ENCODE measurements at places on chromosomes 12 and 14.

GRCh38 chr12:125310461-125310860 is 245.2 kb downstream of the AACS start:
- DNase-seq: no peak

DNA sequence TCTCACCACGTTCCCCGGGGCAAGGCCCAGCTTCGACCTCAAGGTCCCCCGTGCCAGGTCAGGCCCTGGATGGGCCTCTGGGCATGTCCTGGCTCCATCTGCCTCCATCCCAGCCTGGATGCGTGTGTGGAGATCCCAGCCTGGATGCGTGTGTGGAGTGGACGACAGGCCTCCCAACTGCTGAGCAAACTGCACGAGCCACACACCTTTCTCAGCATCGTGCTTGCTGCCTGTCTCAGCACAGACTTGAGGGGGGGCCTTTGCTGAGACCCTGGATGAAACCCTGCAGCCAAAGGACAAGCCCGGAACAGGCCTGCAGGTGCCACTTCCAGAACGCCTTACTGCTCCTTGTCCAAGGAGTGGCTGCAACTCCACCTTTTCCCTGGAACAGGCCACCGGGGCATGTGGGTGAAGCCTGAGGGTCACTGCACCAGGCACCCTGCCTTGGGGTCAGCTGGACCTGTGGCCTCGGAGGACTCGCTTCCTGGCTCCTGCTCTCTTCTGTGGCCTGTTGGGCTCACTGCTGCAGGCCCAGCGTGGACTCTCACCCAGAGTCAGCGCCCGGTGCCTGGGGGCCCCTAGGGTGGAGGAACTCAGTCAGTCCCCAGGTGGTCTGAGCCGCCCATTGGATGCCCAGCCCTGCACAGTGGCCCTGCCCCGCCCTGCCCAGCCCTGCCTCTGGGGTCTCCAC is 176.0 kb downstream of the KIF26A start:
- DNase-seq: no peak

GRCh38 chr12:14771651-14772137 is 31.6 kb downstream of the WBP11 start:
- DNase-seq: peak; percentile 31

GRCh38 chr12:108371801-108372344 is 32.8 kb upstream of the CMKLR1 start:
- DNase-seq: no peak

DNA sequence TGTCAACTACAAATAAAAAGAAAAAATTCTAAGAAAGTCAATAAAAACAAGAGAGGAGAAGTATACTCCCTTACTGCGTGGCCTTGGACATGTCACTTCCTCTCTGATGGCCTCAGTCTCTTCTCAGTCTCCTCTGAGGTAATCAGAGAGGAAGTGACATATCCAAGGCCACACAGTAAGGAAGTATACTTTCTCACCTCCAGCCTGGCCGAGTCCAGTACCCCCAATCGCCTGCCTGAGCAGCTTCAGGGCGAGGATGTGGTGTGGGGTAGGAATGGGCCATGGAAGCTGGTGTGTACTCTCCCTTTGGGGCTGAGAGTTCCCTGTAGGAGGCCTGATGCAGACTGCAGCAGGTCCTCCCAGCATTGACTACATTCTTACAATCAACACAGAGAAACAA is 15.8 kb downstream of the VDR start:
- DNase-seq: no peak

DNA sequence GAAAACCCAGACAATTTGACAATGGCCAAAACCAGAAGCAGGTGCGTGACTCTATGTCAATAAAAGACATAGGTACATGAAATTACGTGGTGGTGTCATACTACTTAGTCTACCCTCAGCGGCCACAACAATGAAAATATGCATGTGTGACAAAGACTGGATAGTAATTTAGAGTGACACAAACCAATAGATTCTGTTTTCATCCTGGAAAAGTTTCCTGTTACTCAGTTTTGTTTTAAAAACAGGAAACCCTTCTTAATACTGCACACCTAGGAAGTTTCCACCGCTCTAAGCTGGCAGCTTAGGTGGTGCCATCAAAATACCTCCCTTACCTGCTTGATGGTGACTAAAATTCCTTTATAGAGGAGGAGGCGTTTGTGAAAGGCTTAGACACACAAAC is 15.1 kb downstream of the POU6F1 start:
- no peak for DNase-seq

- DNase-seq: no peak
These were observed 1.2 kb upstream of the CLEC7A start for GRCh38 chr12:10131111-10131690.

DNA sequence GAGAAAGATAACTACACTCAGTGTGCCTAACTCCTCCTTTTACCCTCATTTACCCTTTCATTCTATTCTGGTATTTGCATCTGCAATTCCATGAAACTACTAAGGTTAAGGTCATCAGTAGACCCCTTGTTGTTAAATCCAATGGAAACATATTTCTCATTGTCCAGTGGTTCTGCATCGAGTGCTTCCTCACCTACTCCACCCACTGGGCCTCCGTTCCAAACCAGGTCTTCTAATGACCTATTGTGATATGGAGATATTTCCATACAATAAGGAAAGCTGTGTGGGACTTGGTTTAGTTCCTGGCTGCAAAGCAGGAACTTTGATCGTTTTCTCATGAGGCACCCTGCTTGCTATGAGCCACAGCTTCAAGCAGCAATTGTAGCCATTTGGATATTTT is 99.5 kb upstream of the FSCB start:
- no peak for DNase-seq

DNA sequence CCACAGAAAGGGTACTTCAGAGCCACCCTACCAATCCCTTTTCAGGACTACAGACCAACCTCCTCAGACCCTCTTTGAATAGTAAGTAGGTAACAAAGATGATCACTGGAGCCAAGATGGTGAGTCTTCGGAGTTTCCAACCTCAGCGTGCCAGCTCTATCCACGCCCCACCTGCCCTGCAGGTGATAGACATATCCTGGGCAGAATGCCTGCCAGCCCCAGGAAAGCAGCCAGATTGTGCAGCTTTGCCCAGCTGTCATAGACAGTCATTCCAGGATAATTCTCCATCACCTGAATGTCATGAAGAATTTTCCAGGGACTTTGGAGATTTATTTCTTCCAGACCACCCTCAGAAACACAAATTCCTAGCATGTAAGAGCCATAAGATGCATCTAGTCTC is 434.4 kb downstream of the RGS6 start:
- DNase-seq: no peak

DNA sequence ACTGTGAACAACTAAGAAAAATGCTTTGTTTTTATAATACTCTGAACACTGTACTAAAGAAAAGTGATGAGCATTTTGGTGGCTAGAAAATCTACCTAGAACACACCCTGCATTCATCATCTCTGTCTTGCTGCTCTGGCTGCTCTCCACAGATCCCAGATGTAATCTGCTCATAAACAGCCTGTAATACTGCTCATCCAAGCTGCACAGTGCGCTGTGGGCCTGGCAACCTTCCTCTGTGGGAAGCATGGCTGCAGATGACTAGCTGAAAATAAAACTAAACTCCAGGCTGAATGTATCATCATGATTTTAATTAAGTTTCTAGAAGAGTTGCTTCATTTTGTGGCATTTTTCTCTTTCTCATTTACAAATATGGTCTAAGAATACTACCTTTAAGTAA is 200.7 kb downstream of the SLC2A13 start:
- no peak for DNase-seq

DNA sequence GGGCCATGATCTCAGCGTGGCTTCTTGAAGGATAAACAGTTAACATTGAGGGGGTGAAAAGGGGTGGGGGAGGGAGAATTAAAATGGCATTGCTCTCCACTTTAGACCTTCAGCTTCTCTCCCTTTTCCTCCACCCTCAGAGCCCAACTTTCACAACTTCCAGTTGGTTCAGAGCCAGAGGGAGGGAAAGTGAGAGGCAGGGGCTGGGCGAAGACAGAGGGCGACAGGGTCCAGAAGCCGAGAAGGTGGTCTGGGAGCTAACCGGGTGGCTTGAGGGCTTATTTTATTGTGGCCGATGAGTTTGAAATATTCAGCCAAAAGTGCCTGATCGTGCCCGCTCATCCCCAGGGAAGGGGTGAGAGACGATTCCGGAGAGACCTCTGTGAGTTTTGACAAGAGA is 4.1 kb downstream of the BMP4 start:
- DNase-seq: no peak

- DNase-seq: no peak
These were observed 23.4 kb upstream of the SLC35F4 start for GRCh38 chr14:57889245-57889644.

GRCh38 chr14:22255017-22255950 is 333.7 kb downstream of the DAD1 start:
- no peak for DNase-seq

- no peak for DNase-seq
These were observed 74.8 kb upstream of the CLMN start for GRCh38 chr14:95394297-95395097.

GRCh38 chr12:56461235-56462159 is 6.9 kb upstream of the SPRYD4 start:
- no peak for DNase-seq

DNA sequence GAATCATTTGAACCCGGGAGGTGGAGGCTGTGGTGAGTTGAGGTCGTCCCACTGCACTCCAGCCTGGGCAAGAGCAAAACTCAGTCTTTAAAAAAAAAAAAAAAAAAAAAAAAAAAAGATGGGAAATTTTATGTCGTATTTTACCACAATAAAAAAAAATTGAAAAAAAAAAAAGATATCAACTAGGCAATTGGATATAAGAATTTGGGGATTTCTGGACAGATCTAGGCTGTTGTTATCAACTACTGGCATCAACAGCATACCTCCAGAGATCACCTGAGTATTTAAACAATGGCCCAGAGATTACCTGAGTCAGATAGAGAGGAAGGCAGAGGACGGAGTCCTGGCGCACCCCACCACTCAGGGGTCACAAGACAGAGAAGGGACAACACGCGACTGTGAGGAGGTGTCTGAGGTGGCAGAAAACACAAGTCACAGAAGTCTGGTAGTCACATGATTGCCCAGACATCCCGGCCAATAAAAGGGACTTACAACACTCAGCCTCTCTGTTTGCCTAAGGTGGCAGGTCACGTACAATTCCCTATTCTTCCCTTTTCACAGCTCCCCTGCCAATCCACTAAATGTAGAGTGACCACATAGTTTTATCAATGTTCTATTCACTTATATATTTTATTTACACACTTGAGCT is 1.8 kb downstream of the SPRING1 start:
- no peak for DNase-seq

- peak; percentile 76 for DNase-seq
These were observed 2.9 kb downstream of the ARHGDIB start for GRCh38 chr12:14958361-14959125.

- no peak for DNase-seq
These were observed 67.7 kb upstream of the CPM start for GRCh38 chr12:69000540-69001243.

- DNase-seq: no peak
These were observed 26.3 kb downstream of the KLRK1 start for GRCh38 chr12:10363658-10363913.

DNA sequence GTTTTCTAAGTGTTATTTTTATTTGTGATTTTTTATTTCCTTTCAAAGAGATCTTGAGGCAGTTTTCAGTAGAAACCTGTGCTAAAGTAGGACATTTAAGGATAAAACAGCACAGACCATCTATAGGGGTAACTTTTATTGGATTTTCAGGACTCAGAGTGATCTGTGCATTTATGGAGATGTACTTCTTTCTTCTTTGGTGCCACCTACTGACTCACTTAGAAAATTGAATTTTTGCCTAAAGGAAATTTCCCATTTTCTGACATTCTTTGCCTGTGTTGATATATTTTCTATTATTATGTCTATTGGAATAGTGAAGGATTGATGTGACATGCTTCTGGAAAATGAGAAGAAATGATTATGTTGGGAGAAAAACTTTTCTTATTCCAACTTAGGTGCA is 113.0 kb downstream of the UNC79 start:
- DNase-seq: no peak

GRCh38 chr14:64510825-64511671 is 6.5 kb downstream of the ZBTB1 start:
- peak; percentile 78 for DNase-seq

GRCh38 chr12:126588586-126589249 is 1523.5 kb downstream of the AACS start:
- no peak for DNase-seq

DNA sequence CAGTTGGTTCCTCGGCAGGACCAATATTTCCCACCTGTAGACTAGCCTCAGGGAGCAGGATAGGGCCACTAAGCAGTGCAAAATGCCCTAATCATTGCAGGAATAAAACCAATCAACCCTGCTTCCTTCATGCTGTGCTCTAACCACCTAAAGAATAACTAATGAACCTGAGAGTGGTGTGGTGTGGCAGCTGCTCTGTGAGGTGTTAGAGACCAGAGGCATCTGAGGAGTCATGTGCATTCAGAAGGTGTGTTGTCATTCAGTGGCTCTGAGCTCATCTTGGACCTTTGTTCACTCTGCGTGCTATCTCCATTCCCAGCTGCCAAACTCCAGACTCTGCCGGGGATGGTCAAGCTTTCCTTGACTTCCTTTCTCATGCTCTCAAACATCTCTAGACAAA is 136.7 kb upstream of the EGLN3 start:
- no peak for DNase-seq

GRCh38 chr14:39175445-39176262 is 600 bp downstream of the PNN start:
- DNase-seq: no peak

GRCh38 chr14:99685596-99685995 is 1.5 kb downstream of the CYP46A1 start:
- DNase-seq: no peak

- DNase-seq: no peak
These were observed 66.2 kb upstream of the BCL2L14 start for GRCh38 chr12:12004524-12004923.

DNA sequence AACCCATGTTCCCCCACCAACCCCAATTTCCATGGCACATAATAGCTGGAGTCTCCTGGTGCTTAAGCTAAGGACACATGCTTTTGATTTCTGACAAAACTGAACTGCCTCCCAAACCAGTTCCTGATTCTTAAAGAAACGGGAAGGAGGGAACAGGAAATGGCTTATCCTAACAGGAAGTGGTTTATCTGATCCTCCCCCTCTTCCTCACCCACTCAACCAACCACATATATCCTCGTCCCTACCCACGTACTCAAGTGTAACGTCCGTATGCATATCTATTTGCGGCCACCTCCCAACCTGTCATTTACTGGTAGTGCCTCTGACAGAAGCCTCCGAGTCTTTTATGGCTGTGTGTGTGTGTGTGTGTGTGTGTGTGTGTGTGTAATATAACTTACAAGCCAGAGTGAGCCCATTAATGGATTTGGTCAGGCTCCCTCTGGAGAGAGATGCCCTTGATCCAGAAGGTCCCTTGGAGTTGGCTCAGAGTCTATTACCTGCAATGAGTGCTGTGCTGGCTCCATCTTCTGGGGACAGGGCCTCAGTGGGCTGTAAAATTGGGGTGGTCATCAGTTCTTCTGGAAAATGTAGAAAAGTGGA is 7.7 kb downstream of the DAZAP2 start:
- no peak for DNase-seq

DNA sequence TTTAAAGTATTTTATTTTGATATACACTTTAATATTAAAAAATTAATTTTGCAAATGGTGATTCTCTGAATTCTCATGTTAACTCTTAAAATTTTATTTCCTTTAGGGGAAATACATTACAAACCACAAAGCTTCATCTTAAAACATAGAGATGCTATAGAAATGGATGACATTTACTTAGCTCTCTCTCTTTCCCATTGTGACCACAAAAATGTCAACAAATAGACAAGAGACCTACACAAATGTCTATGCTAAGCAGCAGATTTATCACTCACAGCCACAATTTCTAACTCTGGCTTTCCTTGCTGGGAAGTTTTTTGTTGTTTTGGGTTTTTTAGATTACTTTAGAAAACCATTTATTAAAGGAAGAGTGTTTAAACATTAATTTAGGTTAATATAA is 19.9 kb upstream of the PHC1 start:
- DNase-seq: no peak
